ENCODE measurements at places on chromosomes 13 and 19.

DNA sequence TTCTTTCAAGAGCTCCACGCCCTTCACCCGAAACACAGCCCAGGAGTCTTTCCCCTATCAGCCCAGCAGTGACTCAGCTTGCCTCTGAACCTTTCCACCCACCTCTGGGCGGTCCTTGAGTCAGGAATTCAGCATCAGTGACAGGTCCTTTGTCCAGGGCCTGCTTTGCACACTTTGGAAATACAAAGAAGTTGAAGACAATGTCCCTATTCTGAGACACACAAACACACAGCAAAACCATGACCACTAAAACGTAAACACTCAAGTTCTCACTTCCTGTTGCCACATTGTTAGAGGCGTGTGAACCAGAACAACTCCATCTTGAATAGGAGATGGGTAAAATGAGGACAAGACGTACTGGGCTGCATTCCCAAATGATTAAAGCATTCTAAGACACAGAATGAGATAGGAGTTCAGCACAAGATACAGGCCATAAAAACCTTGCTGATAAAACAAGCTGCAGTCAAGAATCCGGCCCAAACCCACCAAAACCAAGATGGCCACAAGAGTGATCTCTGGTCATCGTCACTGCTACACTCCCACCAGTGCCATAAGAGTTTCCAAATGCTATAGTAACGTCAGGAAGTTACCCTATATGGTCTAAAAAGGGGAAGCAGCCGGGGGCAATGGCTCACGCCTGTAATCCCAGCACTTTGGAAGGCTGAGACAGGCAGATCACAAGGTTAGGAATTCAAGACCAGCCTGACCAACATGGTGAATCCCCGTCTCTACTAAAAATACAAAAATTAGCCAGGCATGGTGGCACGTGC, 49.2 kb upstream of the ATP12A start:
- DNase-seq = no peak

GRCh38 chr13:26628706-26629105, 71.2 kb downstream of the WASF3 start:
- DNase-seq = no peak

- DNase-seq = no peak
Measured at GRCh38 chr13:113178070-113178895, 19.8 kb downstream of the PROZ start.

- no peak for DNase-seq
Measured at GRCh38 chr19:8017808-8018207, 12.4 kb upstream of the ELAVL1 start.

DNA sequence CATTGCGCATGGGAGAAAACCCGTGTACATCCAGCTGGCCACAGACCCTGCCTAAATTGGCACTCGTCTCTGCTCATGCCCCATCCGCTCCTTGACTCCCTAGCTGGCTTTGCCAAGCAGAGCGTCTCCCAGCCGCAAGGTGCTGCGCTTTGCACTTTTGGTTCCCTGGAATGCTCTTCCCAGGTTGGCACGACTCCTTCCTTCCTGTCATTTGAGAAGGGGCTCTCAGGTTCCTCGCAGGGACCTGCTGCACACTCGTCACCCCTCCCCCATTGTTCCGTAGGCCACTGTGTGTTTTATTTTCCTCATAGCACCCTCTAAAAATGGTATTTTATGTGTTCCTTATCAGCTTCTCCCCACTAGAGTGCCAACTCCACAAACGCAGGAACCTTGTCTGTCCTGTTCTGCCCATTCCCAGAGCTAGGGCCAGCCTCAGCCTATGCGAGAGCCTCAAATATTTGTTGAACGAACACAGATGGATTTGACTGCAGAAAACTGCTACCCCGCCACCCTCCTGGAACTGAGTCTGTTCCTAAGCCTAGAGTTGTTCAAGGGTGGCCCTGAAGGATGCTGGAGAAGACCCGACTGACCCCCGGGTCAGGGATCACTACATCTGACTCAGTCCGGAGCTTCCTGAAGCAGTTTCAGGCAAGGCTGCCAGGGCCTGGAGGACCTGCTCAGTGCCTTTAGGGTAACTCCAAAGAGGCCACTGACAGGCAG, 8.4 kb upstream of the CEBPA start:
- no peak for DNase-seq

DNA sequence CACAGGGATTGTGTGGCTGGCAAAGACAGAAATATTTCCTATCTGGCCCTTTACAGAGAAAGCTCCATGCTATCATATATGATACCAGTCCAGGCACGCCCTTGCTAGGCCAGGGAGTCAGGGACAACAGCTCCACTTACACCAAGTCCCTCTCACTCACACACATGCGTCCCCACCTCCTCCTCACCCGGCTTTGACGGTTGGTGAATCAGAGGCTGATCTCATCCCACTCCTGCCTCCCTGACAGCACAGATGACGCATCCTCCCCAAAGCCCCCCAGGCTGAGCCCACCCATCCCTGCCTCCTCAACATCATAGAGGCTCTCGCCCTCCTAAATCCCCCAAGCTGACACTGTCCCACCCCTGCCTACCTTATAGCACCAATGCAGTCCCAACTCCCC, 62.7 kb downstream of the F2RL3 start:
- DNase-seq = no peak

DNA sequence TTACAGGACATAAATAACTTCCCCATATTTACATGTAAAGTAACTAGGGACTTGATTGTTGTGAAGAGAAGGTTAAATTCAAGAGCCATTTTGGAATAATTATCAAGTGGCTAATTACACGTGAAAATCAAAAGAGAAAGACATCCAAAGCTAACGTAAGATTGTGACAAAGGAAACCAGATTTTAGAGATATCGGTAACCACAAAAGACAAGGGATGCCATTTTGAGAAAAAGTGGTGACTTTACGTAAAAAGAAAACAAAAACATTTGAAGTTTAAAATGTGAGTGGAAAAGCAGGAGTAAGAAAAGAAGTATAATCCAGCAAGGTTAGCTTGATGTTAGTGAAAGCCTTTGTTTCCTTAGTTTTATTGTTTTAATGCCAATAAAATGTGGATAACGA, 10.9 kb upstream of the VWA8 start:
- DNase-seq = no peak

- DNase-seq = no peak
Measured at GRCh38 chr13:100203696-100204367, 114.9 kb downstream of the PCCA start.

- no peak for DNase-seq
Measured at GRCh38 chr13:27641711-27642502, 20.2 kb downstream of the POLR1D start.

DNA sequence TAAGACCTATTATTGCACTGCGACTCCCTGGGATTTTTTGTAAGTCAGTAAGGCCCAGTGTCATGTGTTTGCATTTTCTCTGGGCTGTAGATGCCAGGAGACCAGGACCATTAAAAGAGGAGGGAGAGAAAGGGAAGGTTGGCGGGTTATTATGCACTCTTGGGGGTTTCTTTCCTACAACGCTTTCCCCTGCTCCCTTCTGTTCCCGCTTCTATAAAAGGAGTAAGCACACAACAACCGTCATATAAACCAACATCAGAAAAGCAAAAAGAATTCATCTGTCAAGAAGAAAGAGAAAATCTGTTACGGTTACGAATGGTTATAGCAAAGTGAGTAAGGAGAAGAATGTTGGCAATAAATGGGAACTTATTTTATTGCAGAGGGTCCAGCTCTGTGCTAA, 541.8 kb downstream of the IRS2 start:
- no peak for DNase-seq

DNA sequence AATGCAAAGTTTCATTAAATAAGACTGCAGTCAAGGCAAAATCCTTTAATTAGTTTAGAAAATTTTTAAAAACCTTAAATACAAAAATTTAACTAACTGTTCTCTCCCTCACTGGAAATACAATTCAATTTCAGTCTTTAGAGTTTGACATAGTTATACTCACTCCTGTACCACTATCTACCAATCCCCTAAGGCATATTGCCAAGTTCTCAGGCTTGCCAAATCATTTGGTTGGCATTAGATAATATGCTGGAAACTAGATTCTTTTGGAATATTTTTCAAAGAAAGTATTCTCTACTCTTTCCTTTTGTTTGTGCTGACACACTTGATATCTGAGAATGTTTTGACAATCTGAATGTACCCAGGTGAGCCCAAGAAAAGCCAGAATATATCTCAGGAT, 77.2 kb downstream of the TSC22D1 start:
- no peak for DNase-seq

- no peak for DNase-seq
Measured at GRCh38 chr13:111115061-111115964, at the start of gene ARHGEF7. Gene ARHGEF7 (plus strand): TSS chr13:111115310. CDS start chr13:111115527, 217 bp downstream.

GRCh38 chr13:22451327-22451741, 729.4 kb upstream of the SGCG start:
- no peak for DNase-seq
